Activated T-cell treated with anti-CD3 and anti-CD28 coated beads for 4 hours (primary cell): ENCODE measurements at places on chromosomes 1 and 21.
A peak's percentile ranks its signal among the peaks of the same experiment; 100 is the strongest.

- no peak for DNase-seq
Observed at GRCh38 chr1:28917757-28918118, 3.4 kb downstream of the EPB41 start.

- no peak for DNase-seq
Observed at GRCh38 chr1:17427696-17428660, 11.5 kb downstream of the RCC2 start.

GRCh38 chr1:39816415-39817090, 27.9 kb upstream of the BMP8B start:
- DNase-seq, result peak; percentile 21

DNA sequence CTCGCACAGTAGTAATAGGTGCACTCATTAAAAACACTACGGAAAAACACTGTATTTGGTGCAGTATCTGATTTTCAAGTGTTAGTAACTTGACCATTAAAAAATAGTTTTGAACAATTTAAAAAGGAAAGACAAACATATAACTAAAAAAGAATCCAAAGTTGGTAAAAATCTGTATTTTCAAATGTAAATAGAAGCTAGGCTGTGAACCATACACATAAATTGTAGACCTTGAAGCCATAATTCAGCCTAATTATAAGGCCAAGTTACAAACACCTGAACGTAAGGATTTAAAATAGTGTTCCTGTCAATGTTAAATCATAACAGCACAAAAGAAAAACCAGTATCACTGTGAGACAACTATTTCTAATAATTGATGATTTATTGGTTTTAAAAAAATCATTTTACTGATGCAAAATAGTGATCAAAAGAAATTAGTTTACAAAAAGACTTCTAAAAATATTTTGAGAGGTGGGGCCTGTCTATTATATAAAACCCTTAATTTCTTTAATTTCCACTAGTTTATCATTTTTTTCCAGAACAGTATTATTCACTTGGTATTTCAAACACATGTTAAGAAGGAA, 4.5 kb downstream of the IRF2BP2 start:
- no peak for DNase-seq

GRCh38 chr1:17229379-17229778, 19.5 kb upstream of the PADI3 start:
- no peak for DNase-seq

DNA sequence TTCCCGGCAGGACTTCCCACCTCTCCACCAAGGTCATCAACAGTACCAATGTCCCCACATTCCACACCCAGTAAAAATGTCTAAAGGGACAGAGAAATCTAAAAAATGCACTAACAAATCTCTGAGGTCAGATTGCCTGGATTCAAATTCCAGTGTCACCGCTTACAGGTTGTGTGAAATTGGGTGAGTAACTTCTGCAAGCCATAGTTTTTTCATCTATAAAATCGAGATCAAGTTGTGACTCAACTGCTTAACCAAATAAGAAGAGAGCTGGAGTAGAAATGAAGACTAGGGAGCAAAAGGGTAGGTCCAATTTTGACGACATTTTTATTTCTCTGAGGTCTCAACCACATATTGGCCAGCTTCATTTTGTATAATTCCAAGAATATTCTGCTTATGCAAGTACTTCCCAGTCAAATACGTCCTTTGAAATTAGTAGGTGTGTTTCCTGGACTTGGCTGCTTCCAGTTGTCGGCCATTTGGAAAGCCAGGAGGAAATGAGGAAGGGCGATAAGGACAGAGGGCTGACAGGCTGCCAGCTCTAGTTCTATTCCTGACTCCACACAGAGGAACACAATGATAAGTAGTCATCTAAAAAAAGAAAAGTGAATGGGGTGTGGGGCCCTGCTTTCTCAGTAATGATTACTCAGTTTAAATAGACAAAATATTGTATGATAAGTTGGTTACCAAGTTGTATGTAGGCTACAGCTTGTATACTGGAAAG, 57.7 kb upstream of the ZC3H11B start:
- no peak for DNase-seq

DNA sequence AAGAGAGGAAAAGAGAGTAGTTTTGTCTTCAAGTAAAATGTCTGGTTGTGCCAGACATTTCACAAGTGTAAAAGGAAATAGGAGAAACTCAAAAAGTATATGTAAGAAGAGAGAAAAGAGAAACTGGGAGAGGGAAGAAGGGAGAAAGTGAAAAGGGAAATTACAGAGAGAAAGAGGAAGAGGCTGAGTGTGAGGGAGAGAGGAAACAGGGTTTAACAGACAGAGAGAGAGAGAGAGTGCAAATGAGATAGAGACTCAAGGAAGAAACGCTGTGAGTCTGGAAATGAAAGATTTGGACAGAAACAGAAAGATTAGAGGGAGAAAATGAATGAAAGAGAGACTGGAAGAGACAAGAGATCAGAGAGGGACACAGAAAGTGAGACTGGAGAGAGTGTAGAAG, 806.2 kb downstream of the PLA2G4A start:
- no peak for DNase-seq

DNA sequence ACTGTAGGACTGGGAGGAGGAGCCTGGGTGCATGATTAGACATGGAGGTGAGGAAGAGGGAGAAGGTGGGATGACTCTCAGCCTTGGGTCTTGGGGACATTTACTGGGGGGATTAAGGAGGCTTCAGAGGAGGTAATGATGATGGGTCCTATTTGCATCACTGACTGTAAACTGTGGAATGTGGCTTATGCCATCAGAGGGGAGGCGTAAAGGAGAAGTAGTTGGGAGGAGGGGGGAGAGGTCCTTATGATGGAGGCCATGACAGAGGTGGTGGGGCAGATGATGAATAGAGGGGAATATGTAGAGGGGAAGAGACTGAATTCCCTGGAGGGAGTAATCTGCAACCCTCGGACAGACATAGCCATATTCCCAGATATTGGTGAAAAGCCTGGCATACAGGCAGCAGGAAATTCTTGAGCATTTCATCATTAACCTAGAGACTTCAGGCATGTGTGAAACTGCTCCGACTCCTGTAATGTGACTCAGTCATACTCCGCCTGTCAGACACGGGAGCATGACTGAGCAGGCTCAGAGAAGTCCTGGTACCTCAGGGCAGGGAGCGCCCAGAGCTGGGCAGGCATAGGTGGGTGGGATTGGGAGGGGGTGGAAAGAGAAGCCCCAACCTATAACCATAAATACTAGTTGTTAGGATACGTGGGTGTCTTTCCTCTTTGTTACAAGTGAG, 8.0 kb upstream of the LCE5A start:
- no peak for DNase-seq

DNA sequence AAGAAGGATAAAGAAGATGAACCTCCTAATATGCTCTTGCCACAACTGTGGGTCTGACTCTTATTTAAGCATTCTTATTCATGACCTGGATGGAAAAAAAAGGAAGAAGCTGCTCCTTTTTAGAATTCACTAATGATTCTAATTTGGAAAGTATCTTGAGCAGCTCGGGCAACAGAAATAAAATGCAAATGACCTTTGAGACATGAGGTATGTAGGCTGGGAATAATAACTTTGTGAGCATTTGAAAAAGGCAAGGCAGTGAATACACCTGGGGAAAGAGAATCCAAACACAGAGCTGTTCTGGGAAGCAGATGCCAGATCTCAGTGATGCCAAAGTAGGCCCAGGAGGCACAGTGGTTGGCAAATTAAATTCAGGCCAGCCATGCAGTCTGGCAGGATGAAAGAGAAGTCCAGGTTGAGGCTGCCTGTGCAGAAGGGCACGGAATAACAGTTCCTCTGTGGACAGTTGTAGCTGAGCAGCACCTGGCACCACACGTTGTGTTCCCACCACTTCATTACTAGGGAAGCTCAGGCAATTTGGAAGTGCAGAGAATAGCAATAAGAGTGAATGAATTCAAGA, 320.8 kb upstream of the ST6GALNAC5 start:
- DNase-seq, result no peak

DNA sequence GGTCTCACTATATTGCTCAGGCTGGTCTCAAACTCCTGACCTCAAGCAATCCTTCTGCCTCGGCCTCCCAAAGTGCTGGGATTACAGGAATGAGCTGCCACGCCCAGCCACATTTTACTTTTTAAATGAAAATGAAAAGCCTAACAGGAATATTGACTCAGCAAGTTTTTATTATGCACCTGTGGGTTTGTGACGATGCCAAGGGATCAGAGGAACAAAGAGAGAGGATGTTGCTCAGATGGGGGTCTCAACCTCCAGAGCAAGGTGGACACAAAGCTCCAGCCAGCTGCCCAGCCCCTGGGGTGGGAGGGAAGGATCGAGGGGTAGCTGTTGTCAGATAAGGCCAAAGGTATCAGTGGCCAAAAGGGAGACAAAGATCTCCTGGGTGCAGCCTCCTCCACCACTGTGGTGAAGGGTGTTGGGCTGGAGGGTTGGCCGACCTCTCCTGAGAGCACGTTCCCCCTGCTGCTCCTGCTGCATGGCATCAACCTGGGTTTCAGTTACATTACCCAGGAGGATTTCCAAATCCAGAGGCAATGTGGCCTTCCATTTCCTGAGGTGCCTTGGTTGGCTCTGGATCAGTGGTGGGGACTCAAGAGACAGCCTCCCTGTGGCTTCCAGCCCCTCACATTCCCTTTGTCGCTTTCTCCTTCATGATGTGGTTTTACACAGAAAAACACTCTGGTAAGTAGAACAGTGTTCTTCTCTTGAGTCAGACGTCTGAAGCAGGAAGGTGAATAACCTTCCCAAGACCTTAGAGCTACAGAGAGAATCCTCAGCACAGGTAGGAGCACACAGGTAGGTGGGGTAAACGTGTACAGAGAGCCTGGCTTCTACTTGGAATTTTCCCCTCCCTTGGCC, 34.2 kb downstream of the ZNF496 start:
- no peak for DNase-seq

GRCh38 chr1:156693848-156694689, 11.3 kb downstream of the CRABP2 start:
- no peak for DNase-seq

DNA sequence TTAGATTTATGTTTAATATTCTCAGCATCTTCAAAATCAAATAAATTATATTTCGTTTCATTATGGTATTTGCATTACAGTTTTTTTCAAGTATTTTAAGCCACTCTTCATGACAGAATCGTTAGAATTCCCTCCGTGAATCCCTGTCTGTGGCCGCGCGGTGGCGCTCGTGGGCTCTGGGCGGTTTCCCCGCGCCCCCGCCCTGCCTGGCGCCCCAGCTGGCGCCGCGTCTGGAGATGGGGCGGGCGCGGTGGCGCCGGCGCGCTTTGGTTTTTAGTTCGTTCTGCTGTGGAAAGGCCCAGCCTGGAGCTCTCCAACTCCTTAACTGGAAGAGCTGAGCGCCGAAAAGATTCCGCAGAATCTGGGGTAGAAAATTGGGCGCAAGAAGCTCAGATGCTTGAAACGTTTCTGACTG, 25.7 kb downstream of the PRMT2 start:
- DNase-seq, result no peak

DNA sequence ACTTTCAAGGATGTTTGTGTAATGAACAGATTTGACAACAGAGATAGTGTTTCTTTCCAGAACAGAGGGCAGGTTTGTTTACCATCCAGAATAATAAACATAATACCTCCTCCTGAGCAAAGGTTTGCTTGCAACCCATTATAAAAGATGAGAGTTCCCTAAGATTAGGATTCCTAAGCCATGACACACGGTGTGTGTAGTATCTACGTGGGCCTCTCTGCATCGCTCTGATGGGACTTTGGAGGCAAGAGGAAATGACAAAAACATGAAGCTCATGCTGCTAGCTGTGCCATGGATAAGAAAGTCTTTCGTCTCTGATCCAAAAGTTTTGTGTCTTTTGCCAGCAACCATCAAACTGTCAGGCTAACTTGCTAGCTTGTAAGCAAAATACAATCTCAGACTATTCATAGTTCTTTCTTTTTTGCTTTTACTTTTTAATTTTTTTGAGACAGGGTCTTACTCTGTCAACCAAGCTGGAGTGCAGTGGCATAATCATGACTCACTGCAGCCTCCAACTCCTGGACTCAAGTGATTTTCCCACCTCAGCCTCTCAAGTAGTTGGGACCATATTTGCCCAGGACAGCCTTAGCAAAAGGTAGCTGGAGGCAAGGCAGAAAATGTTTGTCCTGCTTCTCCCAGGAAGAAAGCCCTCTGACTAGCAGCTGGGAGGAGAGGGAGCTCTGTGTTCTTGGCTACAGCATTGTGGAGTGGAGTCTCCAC, 81.1 kb downstream of the LHX4 start:
- no peak for DNase-seq

- DNase-seq, result no peak
Observed at GRCh38 chr1:72037745-72038343, 244.5 kb downstream of the NEGR1 start.

DNA sequence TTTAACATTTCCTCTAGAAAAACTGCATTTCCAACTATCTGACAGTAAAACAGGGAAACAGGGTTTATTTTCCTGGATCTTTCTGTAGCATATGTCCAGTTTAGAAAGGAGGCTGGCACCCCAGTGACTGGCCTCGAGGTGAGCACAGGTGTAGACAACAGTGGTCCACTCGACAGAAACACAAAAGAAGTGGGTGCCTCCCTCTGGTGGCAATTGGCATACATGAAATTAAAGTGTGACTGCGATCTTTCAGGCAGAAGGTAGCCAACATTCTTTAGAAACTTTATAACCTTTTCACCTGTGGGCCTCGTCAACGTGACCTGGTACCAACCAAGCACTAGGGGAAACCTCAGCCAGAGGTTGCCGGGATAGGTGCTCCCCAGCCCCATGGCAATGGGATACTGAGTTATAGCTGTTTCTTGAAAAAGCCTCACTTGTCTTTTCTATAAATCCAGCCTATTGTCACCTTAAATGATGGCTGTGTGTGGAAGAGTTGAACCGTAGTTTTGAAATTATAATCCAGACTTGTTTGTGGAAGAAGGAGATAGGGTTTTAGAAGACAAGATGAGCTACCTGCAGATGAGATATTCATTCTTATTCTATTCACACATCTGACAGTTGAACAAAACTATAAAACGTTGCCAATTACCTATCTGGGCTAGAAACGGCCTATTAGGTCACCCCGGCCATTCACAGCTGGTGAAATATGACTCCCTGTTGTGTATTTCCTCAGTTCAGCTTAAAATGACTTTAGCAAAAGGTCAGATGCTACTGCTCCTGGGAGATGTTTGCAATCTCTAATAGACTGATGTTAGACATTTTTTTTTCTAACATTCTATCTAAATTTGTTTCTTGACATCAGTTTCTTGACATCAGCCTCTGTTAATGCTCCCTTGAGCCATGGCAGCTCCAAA, 44.3 kb downstream of the PCP4 start:
- DNase-seq, result no peak

GRCh38 chr1:40530735-40531380, 579 bp upstream of the ZNF684 start:
- DNase-seq, result no peak

GRCh38 chr1:31399976-31400375, 13.0 kb upstream of the SERINC2 start:
- DNase-seq, result no peak
